Activated CD8-positive, alpha-beta memory T cell treated with anti-CD3 and anti-CD28 coated beads, Interleukin-2, amount 10 ng/mL, durations not matched to agents 7 days and 5 days (primary cell): ENCODE measurements at places on chromosomes 2 and 18. TPM values are rescaled to one million over a fixed set of nuclear protein-coding genes. Genes with fewer than 3 reads are reported as not detected.

- no peak overlapping the region for H3K27ac ChIP-seq
- no peaks in the 10 kb centered on the region for H3K36me3 ChIP-seq
- no peak for DNase-seq
- peaks cover 23% of the 10 kb centered on the region for H3K27me3 ChIP-seq
- no peaks in the 10 kb centered on the region for H3K4me1 ChIP-seq
Observed at GRCh38 chr2:104944495-104944894, 90.6 kb downstream of the POU3F3 start.

DNA sequence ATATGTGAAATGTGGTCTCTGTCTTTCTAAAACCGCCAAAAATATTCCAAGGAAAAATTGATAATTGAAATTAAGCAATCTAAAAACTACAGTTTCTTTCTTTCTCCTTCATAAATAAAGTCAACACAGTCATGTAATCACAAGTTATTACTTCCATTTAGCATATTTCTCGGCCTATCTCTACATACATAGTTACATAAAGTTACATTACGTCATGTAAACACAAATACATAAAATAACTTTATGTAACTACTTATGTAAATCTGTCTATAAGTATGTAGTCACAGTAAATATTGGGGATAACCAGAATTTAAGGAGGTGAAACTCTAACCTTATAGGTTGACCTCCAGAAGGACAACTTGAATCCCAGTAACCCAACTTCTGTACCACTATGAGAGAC, 48.5 kb upstream of the PID1 start:
- no peak overlapping the region for H3K4me3 ChIP-seq
- no peak overlapping the region for H3K27ac ChIP-seq
- no peaks in the 10 kb centered on the region for H3K4me1 ChIP-seq
- H3K27me3 ChIP-seq: no peaks in the 10 kb centered on the region
- no peaks in the 10 kb centered on the region for H3K36me3 ChIP-seq

DNA sequence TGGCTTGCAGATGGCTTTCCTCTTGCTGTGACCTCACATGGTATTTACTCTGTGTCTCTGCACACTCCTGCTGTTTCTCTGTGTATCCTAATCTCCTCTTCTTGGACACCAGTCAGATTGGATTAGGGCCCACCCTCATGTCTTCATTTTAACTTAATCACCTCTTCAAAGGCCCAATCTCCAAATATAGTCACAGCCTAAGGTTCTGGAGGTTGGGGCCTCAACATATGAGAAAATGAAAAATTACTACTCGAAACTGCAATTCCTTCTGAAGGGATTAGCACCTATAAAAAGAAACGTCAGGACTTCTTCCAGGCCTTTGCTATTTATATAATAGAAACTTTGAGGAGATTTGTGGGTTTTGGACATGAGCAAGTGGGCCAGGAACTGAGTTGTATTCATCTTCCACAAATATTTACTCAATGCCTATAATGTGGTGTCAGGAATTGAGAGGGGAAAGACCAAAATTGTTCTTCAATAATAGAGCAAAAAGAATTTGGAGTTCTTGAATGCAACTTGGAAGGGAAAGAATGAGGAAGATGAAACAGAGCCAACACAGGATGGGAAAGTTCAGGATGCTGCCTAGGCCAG, 270.0 kb upstream of the FN1 start:
- no peaks in the 10 kb centered on the region for H3K27me3 ChIP-seq
- H3K4me1 ChIP-seq: no peaks in the 10 kb centered on the region
- no peak overlapping the region for H3K4me3 ChIP-seq

The ROCK2 gene
- total RNA-seq: 22.3 TPM

- no peaks in the 10 kb centered on the region for H3K36me3 ChIP-seq
- DNase-seq: peak; percentile 27
- H3K4me1 ChIP-seq: no peaks in the 10 kb centered on the region
- no peak overlapping the region for H3K27ac ChIP-seq
- peaks cover 3% of the 10 kb centered on the region for H3K27me3 ChIP-seq
- no peak overlapping the region for H3K4me3 ChIP-seq
Observed at GRCh38 chr2:121033461-121033996, 251.5 kb downstream of the TFCP2L1 start.

GRCh38 chr2:12684471-12684936, 32.2 kb upstream of the TRIB2 start:
- H3K36me3 ChIP-seq: no peaks in the 10 kb centered on the region
- no peak overlapping the region for H3K4me3 ChIP-seq
- no peaks in the 10 kb centered on the region for H3K27me3 ChIP-seq
- H3K4me1 ChIP-seq: no peaks in the 10 kb centered on the region

- H3K36me3 ChIP-seq: no peaks in the 10 kb centered on the region
- no peak for DNase-seq
- peaks cover 84% of the 10 kb centered on the region for H3K27me3 ChIP-seq
- H3K4me3 ChIP-seq: peak overlapping the region; percentile 61
Observed at GRCh38 chr2:63054841-63055225, 4.2 kb downstream of the OTX1 start.

GRCh38 chr2:205781244-205781931, 99.1 kb downstream of the NRP2 start:
- no peak for DNase-seq
- H3K27ac ChIP-seq: no peak overlapping the region
- H3K36me3 ChIP-seq: no peaks in the 10 kb centered on the region
- H3K4me1 ChIP-seq: no peaks in the 10 kb centered on the region

DNA sequence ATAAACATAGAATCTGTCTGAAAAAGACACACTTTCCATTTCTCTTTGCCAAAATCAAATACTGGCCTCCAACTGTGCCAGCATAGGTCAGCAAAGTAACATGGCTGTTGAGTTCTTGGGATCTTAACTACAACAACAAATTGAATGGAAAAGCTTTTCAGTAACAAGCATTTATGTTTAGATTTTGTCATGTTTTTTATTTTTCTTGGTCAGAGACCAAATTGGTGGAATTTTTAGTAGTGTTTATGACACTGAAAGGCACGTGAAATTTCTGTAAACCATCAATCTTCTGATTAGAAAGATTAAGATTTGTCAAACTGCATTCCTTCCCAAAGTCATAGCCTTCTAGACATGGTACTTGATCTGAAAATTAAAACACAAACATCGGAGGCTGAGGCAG, 77.6 kb downstream of the PDE1A start:
- H3K36me3 ChIP-seq: no peaks in the 10 kb centered on the region
- DNase-seq: no peak
- no peaks in the 10 kb centered on the region for H3K4me1 ChIP-seq
- no peak overlapping the region for H3K4me3 ChIP-seq

DNA sequence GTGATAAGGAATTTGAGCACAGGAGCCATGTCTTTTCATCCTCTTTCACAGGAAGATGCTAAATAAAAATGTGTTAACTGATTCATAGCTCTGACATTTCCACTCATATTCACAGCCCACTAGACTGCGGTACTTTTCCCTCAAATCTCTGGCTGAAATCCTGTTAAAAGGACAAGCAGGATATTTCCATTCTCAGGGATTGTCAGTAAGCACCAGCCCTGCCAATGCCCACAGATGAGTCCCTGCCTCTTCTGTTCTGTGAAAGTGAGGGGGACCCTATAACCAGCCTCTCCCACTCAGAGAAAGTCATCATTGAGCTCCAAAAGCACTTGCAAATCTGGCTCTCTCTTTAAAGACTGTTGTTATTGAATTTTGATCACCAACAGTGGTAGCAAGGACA, 440.5 kb downstream of the SETBP1 start:
- H3K27ac ChIP-seq: no peak overlapping the region
- no peaks in the 10 kb centered on the region for H3K36me3 ChIP-seq

The LHCGR gene
- total RNA-seq: not detected

- no peaks in the 10 kb centered on the region for H3K36me3 ChIP-seq
- no peak overlapping the region for H3K27ac ChIP-seq
- no peak for DNase-seq
Observed at GRCh38 chr2:160111951-160112798, 49.8 kb upstream of the PLA2R1 start.

DNA sequence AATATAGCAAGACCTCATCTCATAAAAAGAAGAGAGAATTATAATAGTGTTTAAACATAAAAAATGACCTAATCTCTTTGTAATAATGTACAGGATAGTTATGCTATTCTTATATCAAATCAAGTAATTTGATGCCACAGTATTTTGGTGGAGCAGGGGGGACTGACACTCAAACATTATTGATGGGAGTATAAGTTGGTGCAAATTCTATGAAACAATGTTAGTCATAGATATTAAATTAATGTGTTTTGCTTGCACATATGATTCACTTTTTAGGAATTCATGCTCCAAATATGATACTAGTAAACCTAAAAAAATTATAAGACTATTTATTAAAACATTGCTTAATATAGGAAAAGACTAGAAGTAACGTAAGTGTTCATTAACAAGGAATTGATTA, 256.1 kb upstream of the SYT4 start:
- DNase-seq: no peak
- no peak overlapping the region for H3K4me3 ChIP-seq
- no peak overlapping the region for H3K27ac ChIP-seq
- no peaks in the 10 kb centered on the region for H3K4me1 ChIP-seq
- no peaks in the 10 kb centered on the region for H3K36me3 ChIP-seq

DNA sequence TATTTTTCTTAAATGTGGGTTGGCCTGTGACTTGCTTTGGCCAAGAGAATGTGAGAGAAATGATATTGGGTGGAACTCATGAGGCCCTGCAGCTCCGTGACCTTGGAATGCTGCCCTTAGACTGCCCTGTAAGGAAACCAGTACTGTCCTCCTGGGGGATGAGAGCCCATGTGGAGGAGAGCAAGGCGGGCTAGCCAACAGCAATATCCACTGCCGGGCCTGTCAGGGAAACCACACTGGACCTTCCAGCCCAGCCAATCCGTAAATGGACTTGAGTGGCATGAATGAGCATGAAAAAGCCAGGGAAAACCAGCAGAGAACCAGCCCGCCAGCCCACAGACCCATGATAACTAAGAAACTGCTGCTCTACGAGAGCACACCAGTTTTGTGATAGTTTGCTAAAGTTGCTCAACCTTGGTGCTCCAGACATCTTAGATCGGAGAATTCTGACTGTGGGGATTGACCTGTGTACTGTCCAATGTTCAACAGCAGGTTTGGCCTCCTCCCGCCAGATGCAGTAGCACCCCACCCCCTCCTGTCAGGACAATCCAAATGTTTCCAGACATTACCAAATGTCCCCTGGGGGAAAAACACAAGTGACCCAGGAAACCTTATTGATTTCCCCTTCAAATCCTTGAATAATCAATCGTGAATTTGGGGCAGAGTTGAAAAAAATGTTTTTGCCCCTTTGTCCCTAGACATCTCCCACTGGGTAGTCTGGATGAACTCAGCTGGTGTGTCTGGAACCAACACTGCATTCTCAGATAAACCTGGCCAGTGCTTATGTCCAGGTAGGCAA, 27.2 kb downstream of the ALPK2 start:
- no peak overlapping the region for H3K4me3 ChIP-seq
- no peaks in the 10 kb centered on the region for H3K27me3 ChIP-seq
- peaks cover 10% of the 10 kb centered on the region for H3K4me1 ChIP-seq
- DNase-seq: no peak
